ENCODE measurements at places on chromosomes 12 and 14. TPM values are rescaled to one million over a fixed set of nuclear protein-coding genes. Genes with fewer than 3 reads are reported as not detected.

- no peak for DNase-seq
Measured at GRCh38 chr14:72559202-72559601, 334.7 kb downstream of the DPF3 start.

DNA sequence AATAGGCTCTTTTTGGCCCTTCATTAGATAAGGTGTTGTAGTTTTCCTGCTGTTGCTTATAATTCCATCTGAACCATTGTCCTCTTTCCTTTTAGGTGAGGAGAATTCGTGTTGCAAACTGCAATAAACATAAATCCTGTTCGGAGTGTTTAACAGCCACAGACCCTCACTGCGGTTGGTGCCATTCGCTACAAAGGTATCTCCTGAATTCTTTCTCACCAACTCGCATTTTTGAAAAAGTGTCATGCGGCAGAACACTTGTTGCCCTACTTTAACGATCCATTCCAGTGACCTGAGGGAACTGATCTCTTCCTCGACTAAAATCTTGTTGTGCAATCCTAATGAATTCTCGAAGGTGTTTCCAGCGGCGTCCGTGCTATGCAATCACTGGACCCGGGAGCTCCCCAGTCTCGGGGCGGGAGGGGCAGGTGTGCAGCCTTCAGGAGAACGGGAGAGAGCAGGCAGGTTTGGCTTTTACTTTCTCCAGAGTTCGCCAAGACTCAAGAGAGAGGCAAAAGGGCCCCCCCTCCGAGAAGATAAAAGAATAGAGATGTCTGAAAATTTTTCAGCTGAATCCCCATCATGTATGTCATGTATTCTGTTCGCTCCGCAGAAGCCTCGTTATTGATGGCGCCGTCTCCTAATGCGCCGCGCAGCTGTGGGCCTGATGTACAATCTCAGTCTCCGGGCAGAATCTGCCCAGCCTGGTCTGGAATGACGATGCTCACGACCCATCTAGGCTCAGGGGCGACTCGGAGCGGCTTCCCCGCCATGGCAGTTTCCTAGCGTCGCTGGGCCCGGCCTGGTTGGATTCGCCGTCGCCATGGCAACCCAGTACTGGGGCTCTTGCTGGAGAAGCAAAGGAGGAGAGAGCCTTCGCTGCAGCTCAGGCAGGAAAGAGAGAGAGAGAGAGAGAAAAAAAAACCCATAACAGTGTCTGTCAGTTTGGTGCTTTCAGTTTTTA is 38.2 kb downstream of the PLXNC1 start:
- peak; percentile 24 for DNase-seq

LMO3 gene
- polyA plus RNA-seq, result 2.0 TPM

- no peak for DNase-seq
Measured at GRCh38 chr12:5023842-5024241, 19.8 kb upstream of the KCNA5 start.

GRCh38 chr12:52798671-52799504 is 3.0 kb upstream of the KRT3 start:
- DNase-seq, result no peak

DNA sequence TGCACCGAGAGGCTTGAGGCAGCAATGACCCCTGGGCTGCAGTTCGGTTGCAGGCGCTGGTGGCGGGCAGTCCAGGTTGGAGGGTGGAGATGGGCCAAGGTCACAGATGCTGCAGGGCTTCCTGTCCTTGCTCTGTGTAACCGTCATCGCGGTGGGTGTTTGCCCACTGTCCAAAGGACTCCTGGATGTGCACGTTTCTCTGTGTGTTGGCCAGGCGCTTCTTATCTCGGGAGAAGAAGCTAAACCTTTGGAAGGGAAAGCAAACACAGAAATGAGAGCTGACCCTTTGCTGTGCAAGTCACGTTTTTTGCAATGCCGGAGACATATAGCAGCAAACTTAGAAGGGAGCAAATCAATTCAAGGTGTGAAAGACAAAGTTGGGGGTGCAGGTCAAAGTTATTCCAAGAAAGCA is 14.5 kb downstream of the SNRNP35 start:
- DNase-seq, result no peak

GRCh38 chr12:80512781-80513180 is 68.7 kb downstream of the PTPRQ start:
- DNase-seq, result no peak

GRCh38 chr14:68210729-68211299 is 391.2 kb downstream of the RAD51B start:
- DNase-seq, result peak; percentile 92

- no peak for DNase-seq
Measured at GRCh38 chr14:91175291-91176201, 61.7 kb downstream of the DGLUCY start.

MOK gene
- 14.8 TPM for polyA plus RNA-seq

ADAMTS20 gene
- polyA plus RNA-seq, result not detected

DNA sequence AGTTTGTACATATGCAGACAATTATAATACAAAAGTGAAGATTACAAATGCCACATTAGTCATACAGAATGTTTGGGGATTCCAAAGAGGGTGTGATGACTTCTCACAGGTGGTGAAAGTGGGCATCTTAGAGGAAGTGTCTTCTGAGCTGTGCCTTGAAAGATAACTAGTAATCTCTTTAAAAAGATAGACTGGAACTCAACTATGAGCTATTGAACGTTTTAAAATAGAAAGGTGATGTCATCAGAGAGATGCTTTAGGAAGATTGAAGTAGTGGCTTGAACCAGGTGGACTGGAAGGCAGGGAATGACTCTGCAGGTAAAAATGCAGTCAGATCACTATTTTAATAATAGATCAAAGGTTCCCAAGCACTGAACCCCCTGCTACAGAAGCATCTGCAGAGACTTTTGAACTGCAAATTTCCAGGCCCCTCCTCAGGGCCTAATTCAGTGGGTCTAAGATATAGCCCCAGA is 50.3 kb downstream of the SYT1 start:
- DNase-seq, result no peak

LRP1-AS gene
- polyA plus RNA-seq, result not detected

DNA sequence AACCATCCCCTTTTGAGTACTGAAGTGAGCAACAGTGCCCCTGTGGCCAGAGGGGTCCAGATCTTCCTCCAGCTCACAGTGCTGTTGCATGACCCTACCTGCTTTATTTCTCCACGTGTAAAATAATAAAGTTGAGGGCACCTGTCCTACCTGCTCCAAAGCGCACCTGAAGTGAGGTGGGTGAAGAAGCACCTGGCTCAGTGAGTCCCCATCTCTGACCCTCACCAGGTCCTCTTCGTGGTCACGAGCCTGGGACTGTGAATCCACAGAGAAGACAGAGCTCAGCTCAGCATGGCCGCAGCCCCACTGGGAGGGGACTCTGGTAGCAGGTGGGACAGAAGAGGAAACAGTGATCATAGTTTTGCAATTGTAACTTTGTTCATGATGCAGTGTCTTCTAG is 976.7 kb upstream of the TMEM132C start:
- no peak for DNase-seq

DNA sequence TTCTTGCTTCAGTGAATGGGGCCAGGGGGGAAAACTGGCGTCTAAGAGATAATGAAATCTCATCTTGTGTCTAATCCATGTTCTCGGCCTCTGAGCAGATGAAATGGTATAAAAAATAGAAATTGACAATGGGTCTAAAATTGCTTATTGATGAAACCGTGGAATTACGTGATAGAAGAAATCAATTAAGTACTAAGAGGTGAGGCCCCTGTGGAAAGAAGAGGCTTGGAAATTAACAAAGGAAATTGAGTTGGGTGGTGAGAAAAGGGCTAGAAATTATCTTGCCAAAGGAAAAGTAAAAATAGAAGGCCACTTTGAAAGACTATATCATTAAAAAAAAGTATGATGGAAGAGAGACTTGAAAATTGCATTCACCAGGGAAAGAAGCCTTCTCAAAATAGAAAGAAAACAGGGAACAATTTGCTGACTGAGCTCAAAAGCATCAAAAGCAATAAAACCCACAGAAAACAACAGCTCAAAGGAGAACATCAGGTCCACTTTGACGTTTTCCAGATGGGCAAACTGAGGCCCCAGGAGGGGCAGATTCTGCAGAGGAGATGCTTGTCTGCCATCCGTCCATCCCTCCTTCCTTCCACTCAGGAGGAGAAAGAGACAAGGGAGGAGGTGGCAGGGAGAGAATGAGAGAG is 226.1 kb upstream of the RTL1 start:
- no peak for DNase-seq

AJUBA gene
- 82.9 TPM for polyA plus RNA-seq

GRCh38 chr14:36818246-36818645 is 156.6 kb downstream of the PAX9 start:
- DNase-seq, result no peak

GRCh38 chr12:81718616-81719015 is 40.5 kb downstream of the PPFIA2 start:
- no peak for DNase-seq

DNA sequence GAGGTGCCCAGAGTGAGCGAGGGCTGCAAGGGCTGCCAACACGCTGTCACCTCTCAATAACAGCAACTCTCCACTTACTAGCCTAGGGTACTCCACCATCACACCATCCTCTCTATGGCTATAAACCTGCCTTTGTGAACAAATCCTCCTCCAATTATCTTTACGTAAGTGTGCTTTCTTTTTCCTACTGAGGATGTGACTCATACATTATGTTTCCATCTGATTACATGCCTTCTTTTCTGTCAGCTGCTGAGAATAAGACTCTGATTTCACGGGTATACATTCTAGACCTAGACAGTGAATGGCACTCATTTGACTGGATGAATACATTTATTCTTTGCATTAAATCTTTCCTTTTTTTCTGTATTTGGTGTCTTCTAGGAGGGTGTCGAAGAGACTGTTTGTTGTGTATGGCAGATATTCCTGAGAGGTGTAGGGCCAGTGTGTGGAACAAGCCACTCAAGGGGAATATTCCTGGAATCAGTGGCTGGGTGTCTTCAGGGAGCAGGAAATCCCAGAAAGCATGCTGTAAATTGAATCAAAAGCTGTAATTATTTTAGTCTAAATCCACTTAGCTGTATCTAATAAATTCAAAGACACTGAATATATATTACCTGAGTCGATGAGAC is 327.3 kb upstream of the TMTC1 start:
- no peak for DNase-seq

- DNase-seq, result no peak
Measured at GRCh38 chr14:92980866-92981265, 57.9 kb downstream of the CHGA start.
